Hematopoietic multipotent progenitor cell treated with erythropoietin and hydrocortisone succinate and interleukin-3 and kit ligand, for 15 days (in vitro differentiated cells): ENCODE measurements at places on chromosomes 5 and 9.
A peak's percentile ranks its signal among the peaks of the same experiment; 100 is the strongest.

DNA sequence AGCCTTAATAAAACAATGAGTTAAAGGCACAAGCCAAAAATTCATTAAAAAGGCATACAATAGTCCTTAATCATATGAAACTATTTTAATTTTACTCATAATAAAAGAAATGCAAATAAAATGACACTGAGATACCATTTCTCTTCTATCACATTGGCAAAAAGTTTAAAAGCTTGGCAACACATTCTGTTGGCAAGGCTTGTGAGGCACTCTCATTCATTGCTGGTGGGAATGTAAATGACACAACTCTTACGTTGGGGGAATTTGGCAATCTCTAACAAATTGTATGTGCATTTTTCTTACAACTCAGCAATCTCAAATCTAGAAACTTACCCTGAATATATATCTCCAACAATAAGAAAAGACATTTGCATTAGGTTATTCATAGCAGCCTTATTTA lies 111.6 kb downstream of the PRELID2 start:
- no peak for DNase-seq

GRCh38 chr5:180324601-180324950 lies 28.6 kb downstream of the GFPT2 start:
- DNase-seq, result no peak

DNA sequence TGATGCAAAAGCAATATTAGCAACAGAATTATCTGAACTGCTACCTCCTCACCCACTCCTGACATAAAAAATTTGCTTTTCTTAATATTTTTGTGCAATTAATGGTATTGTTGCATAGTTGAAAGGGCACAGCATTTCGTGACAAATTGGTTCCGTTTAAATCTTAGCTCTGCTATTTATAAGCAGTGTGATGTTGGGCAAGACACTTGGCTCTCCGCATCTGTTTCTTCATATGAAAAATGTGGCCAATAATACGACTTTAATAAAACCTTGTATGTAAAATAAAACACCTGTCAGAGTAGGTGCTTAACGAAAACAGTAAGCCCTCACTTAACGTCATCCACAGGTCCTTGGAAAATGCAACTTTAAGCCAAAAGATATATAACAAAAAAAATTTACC lies 4.2 kb downstream of the TMEM167A start:
- no peak for DNase-seq

DNA sequence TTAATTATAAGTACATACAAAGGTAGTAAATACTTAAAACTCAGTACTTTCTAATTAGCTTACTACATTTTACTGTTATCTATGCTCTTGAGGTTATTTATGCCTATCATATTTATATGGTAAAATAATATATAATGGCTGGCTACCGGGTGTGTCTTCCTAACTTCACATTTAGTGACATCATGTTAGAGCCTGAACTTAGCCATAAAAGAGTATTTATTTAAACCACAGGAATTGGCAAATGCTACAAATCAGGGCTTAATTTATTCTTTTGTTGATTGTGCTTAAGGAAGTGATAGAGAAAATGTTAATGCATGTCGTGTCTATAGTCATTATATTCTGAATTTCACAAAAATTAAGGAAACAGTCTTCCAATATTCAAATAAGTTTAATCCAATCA lies 73.1 kb downstream of the NDUFAF2 start:
- DNase-seq, result no peak

DNA sequence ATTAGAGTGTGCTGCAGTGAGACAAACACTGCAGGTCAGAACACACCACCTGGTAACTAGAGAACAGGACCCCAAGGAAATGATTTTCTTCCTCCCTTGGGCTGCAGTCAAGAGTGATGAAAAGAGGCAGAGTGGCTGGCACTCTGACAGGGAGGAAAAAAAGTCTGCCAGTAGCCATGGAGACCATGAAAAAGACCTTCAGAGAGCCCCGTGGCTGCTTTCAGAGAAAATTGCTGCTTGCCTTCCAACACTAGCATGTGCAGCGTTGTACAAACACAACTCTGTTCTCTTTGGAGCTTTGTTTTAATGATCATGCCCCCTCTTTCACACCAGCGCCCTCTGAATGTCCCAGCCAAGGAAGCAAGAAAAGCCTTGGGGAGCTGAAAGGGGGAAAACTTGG lies 68.8 kb downstream of the ANKRD55 start:
- no peak for DNase-seq

GRCh38 chr5:172528440-172528839 lies 74.1 kb upstream of the SH3PXD2B start:
- no peak for DNase-seq

DNA sequence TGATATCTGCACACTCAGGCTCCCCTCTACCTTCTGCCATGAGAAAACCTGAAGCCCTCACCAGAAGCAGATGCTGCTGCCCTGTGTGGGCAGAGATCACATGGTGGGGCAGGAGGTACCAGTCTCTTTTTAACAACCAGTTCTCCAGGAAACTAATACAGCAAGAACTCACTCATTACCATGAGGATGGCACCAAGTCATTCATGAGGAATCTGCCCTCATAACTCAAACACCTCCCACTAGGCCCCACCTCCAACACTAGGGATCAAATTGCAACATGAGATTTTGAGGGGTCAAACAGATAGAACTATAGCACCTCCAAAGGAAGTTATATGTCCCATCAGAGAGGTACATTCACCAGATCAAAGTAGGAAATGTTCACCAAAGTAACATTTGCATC lies 136.3 kb upstream of the SHB start:
- no peak for DNase-seq

DNA sequence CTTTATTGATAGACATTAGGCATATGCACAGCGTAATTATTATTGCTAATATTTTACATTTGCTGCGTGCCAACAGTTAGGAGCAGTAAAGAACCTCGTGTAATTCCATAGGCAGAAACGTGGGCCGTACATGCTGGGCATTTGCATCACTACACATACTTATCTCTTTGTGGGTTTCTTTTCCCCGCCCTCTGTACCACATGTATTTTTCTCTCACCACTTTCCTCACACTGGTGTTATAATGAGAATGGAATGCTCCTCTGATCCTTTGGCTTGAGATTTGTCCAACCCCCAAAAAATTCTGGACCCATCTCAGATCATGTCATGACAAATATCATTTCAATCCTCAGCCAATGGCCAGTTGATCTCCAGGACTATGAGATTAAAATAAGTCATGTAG lies 1952.6 kb upstream of the WWC1 start:
- no peak for DNase-seq

DNA sequence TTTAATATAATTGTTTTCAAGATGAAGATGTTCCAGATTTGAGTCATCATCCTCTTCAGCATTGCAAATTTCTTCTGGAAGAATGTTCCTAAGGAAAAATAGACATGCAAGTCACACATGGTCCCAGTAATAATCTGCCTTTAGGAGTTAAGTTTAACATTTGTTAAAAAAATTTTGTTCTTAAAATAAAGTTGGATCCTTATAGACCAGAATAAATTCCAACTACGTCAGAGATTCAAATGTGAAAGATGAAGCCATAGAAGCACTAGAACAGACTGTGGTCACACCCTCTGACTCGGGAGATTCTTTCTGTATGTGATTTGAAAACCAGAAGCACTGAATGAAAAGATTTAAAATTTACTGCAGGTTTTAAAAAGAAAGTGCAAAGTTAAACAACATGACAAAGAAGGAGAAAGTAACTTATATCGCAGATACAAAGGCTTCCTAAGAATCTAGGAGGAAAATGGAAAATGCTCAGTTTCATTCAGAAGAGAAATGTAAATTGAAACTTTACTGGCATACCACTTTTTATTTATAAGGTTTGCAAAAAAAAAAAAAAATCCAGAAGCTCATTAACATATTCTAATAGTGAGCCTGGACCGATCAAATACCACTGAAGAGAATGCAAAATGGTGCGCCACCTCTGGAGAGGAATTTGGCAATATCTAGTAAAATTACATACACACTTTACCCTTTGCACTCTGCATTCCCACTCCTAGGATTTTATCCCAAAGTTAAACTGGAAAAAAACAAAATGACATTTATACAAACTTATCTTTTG lies 14.3 kb upstream of the ASPN start:
- no peak for DNase-seq

DNA sequence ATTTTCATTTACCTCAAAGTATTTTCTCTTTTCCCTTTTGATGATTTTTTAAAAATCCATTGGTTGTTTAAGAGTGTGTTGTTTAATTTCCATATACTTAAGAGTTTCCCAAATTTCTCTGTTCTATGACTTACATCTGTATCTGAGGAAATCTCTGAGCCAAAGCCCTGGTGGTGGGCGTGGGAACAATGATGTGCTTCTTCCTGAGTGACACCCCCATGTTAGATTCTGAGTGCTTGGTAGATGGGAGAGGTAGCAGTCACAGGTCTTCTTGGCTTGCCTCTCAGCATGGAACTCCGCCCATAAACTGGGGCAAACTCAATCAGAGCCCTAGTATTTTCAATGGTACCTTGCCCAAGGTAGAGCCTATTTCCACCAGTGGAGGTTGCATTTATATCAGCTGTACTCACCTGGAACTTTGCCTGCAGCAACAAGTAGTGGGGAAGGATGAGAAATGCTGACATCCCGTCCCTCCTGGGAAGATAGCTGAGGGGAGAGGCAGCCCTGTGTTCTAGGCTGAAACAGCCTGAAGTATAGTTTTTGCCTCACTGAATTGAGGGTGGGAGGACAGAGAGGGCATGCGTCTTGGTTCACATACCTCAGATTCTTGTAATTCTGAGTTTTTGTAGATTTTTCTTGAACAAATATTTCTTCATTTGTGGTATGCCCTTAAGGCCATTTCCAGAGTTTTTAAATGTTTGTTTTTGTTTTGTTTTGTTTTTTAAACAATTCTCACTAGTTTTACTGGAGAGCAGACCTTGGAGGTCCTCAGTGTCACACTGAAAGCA lies 26.4 kb downstream of the C9orf43 start:
- DNase-seq, result no peak

DNA sequence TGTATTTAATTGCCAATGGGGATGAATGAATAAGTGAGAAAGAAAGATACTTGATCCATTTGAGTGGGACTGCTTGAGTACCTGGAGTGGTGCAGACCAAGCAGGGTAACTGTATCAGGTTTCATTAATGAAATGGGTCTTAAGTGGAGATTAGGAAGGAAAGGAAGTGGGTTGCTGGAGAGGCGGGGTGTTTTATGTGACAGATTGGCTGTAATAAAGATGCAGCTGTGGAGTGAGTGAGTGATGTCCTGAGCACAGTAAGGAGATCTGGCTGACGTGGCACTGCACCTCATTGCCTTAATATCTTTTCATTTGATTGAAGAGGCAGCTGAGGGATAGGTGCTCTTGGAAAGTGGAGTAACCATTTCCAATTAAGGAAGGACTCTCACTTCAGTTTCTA lies 161.0 kb upstream of the CCDC152 start:
- DNase-seq, result no peak

DNA sequence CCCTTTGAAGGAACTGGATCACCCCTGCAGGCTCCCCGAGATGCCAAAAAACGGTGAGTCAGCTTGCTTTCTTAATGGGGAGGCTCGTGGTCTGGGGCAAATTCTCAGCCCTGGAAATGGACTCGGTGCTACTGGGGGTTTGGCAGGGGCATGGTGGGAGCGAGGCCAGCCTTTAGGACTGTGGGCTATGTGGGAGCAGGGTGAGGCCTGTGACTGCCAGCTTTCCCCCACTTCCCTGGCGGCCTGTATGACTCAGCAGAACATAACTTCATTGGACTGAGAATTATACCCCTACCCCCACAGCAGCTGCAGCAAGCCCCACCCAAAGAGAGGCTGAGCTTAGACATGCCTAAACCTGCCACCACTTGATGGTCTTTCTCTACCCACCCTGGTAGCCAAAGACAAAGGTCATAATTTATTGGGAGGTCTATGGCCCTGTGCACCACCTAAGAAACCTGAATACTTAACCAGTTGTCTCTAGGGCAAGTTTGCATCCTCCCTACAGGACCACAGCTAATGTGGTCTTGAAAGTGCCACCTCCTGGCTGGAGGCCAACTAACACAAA lies 325.3 kb downstream of the TLE1 start:
- no peak for DNase-seq

DNA sequence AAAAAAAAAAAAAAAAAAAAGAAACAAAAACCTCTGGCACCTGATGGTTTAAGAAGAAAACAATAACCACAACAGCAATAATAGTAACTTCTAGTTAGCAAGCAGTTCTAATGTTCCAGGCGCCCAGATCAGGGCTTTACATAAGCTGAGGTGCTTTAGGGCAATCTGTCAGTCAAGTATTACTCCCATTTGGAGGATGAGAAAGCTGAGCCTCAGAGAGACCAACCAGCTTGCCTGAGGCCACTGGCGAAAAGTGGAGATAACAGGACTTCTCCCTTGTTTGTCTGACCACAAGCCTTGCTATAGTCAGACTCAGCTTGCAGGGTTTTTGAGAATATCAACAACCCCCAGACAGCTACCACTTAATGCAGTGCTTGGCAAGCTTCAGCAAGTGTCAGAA lies 83.5 kb upstream of the BOD1 start:
- DNase-seq, result no peak

DNA sequence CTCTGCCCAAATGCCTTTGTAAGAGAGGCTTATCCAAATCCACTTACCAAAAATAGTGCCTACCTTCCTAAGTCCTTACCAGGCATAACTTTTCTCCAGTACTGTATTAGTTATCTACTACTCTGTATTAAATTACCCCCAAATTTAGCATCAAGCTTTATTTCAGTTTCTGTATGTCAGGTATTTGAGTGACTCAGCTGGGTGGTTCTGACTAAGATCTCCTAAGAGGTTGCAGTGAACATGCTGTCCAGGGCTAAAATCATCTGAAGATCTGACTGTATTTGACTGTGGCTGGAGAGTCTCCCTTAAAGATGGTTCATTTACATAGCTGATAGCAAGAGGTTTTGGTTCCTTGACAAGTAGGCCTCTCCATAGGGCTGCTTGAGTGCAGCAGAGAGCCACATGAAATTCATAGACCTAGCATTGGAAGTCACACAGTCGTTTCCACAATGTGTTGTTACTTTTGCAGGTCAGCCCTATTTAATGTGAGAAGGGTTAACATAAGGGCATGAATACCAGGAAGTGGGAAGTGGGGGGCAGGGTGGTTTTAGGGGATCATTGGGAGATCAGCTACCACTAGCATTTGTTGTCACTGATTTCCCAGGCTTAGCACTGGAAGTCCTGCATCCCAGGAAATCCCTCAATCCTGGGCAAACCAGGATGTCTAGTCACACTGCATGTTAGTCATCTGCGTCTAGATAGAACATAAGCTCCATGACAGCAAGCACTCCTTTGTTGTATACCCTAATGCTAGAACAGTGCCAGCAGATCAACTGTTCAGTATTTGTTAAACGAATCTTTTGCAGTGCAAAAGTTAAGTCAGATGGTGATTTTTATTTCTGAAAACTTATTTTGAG lies 2.0 kb upstream of the ZNF622 start:
- DNase-seq, result peak; percentile 7

DNA sequence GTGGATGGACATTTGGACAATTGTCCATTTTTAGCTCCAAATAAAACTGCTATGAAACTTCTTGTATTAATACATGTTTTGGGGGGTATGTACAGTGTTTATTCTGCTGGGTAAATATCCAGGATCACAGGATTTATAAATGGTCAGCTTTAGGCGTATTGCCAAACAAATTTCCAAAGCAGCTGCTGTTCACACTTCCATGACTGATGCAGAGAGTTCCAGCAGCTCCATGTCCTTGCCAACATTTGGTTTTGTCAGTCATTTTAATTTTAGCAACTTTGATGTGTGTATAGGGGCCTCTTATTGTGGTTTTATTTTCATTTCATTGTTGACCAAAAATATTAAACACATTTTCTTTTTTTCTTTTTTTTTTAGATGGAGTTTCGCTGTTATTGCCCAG lies 9.8 kb upstream of the SUSD1 start:
- DNase-seq, result no peak
